Stimulated activated CD4-positive, alpha-beta T cell treated with anti-CD3 and anti-CD28 coated beads, Interleukin-4, amount 100 ng/mL, for 1 hour (primary cell): ENCODE measurements at places on chromosomes 5 and 9.
A peak's percentile ranks its signal among the peaks of the same experiment; 100 is the strongest.

- DNase-seq, result no peak
These were observed 134.0 kb downstream of the FOXD1 start for GRCh38 chr5:73314395-73315257.

DNA sequence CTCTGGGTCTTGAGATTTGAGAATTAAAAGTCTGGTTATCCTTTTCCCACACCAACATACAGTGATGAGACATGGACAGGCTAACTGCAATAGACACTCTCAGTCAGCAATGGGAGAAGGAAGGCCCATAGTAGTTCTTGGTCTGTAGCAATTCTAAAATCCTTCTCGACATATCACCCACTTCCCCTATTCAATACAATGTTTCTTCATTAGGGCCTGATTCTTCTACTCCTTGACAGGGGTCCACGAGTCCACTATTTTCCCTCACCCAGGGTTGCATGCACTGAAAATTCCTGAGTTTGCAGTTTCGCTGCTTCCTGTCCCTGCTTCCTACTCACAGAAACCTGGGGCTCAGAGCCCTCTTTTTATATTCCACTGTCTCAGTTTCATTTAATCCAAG is 402.8 kb downstream of the MAT2B start:
- DNase-seq, result no peak

- peak; percentile 24 for DNase-seq
These were observed at the start of gene C5orf52 for GRCh38 chr5:157670662-157671591. C5orf52 (plus strand) TSS chr5:157671533; CDS start chr5:157671615, 82 bp downstream.

DNA sequence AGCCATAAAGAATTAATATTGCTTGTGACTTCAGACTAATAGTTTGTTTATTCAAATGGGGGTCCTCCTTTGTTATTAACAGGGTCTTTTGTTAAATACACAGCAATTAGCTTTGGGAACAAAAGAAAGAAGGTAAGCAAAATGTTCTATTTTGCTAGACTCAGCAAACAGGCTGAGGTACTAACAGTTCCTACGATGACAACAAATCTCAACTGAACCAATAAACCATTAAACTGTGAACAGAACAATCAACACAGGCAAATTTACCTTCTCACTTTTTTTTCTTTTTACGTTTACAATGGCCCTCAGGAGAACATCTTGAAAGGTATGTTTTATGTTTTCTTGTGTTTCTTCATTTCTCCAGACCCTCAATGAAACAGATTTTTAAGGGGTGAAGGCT is 207.2 kb downstream of the NFIB start:
- DNase-seq, result no peak

DNA sequence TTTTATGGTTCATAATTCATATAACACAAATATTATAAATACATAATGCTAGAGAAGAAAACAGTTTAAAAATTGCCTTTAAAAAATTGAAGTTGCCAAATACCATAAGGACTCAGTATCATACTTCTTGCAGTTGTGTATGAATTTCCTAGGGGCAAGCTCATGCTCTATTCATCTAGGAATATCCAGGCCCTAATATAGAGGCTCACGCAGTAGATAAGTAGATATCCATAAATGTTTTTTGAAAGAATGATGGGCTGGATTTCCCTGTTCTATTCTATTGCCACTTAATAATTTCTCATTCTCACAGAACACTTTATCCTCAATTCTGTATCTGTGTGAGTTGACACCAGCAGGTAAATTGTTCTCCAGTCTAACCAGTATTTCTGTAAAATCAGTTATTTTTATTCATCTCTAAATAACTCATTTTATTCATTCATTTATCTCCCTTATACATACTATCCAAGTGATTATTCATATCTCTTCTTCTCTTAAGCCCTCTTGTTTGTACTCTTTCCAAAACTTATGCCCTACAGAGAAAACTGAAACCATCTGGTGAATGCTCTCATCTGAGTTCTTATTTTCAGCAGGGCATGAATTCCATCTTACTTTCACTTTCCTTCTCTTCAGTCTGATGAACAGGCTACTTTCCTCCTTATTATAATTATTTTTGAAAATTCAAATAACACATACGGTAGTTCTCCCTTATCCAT is 97.1 kb downstream of the SLC44A1 start:
- no peak for DNase-seq

- no peak for DNase-seq
These were observed 9.9 kb upstream of the FBP1 start for GRCh38 chr9:94649100-94649819.

DNA sequence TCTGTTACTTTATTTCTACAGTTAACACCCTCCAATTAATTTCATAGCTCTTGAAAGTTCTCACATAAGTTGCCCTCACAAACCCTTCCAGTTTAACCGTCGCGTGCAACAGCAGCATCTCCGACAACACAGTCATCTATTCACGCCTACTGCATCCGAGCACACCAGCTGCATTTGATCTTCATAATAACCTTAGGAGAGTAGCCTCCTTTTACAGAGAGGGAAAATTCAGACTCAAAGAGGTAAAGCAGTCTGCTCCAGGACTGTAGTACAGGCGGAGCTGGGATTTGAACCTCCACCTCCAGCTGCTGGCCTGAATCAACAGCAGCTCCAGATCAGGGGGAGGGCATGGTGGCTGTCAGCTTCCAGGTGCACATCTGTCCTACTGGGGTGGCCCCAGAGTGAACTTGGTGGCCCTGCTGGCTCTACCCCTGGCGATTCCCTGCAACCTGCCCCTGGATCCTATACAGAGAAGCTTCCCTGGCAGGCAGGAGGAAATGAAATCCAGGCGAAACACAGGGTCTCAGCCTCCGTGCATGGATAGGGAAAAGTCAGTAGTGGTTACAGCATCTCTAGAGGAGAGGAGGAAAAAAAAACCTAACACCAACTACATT is 71.6 kb upstream of the UNC5A start:
- no peak for DNase-seq

DNA sequence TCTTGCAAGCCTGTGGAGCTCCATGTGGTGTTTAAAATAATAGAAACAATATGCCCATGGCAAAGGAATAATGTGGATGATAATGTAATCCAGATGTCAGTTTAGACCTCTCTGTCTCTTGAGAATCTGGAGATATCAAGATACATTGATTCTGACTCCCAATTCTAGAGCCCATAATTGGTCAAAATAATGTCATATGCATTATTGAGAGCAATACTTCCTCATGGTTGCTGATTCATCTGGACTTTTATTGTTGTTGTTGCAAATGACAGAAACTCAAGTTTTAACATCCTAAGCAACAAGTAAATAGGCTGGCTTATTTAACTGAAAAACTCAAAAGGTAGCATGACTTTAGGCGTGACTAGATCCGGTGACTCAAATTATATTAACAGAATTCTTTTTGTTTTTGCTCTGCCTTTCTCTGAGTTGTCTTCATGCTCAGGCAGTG is 152.1 kb downstream of the PCSK1 start:
- no peak for DNase-seq

DNA sequence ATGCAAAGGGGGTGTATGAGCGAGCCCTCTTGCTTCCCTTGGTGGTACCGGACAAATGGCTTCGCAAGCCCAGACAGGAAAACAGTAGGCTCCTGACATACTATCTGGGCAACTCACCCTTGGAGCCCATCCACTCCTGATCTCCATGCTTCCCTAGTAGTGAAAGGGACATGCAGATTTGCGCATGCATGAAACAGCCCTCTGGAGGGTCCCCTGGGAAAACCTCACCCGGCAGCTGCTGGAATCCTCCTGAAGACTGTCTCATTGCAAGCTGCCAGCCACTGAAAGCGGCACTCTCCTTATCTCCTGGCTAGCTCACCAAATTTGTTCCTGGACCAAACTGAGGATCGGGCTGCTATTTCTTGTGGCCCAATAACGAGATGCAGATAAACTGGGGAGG is 10.2 kb downstream of the ZNF169 start:
- DNase-seq, result no peak

- peak; percentile 54 for DNase-seq
These were observed 16.7 kb downstream of the TRAF1 start for GRCh38 chr9:120909904-120910303.

- DNase-seq, result no peak
These were observed 63.4 kb downstream of the MVB12B start for GRCh38 chr9:126389992-126390391.

GRCh38 chr9:131728961-131729360 is 10.9 kb downstream of the RAPGEF1 start:
- DNase-seq, result peak; percentile 70

DNA sequence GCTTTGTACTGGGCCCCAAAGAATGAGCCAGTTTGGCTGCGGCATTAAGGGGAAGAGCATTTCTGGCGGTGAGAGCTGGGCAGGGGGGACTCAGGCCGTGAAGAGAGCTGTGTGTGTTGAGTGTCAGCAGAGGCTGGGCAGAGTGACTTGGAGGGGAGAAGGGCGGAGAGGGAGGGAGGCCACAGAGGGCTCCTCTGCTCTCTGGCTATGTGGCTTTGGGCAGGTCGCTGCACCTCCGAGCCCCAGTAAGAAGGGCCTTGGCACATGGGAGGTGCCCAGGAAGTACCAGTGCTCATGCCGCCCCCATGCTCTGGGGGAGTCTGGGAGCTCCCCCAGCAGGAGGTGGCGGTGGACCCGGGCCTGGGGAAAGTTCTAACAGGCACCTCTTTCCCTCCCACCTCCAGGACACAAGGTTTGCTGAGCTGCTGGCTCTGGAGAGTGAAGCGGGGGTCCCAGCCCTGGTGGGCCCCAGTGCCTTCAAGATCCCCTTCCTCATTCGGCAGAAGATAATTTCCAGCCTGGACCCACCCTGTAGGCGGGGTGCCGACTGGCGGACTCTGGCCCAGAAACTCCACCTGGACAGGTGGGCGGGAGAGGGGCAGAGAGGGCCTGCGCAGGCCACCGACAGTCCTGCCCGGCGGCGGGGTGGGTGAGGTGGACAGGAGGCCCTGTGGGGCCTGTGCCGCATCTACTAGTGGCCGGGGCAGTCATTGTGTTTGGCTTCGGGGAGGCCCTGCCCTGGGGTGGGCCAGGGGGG is 20.1 kb downstream of the HK3 start:
- no peak for DNase-seq
